Fibroblast of the aortic adventitia (primary cell): ENCODE measurements at places on chromosomes 3 and 15. TPM values are rescaled to one million over a fixed set of nuclear protein-coding genes. Genes with fewer than 3 reads are reported as not detected.

The LINGO1 gene
- not detected in 2 replicates for total RNA-seq

The RAB43 gene
- total RNA-seq: 2.5 and 5.1 TPM in 2 replicates

The ZPLD1 gene
- total RNA-seq: 0.33 and 0.45 TPM in 2 replicates

The SLC30A4 gene
- total RNA-seq: 15.3 and 18.0 TPM in 2 replicates

The STARD9 gene
- 5.2 and 8.0 TPM in 2 replicates for total RNA-seq

The SKOR1 gene
- total RNA-seq: 0.08 and 0.09 TPM in 2 replicates

The LDHAL6B gene
- total RNA-seq: not detected in 2 replicates

The RYR3 gene
- under 0.01 TPM in 1 of 2 replicates, not detected in the other for total RNA-seq

The SHC4 gene
- 1.8 and 2.2 TPM in 2 replicates for total RNA-seq

The QARS1 gene
- 306 and 348 TPM in 2 replicates for total RNA-seq

The LSAMP gene
- 9.8 and 10.7 TPM in 2 replicates for total RNA-seq

The TTLL13 gene
- 0.09 TPM in 1 of 2 replicates, not detected in the other for total RNA-seq

The CPN2 gene
- total RNA-seq: not detected in 2 replicates

The APOD gene
- 2.9 and 33.3 TPM in 2 replicates for total RNA-seq

The GADL1 gene
- total RNA-seq: 0.18 TPM in 1 of 2 replicates, not detected in the other

The A4GNT gene
- not detected in 2 replicates for total RNA-seq

The TMEM40 gene
- total RNA-seq: not detected in 2 replicates

The IL17RD gene
- total RNA-seq: 9.5 and 13.6 TPM in 2 replicates

The CXCR6 gene
- total RNA-seq: not detected in 2 replicates

The SYNPR gene
- total RNA-seq: not detected in 2 replicates

The CCR2 gene
- under 0.01 TPM in 1 of 2 replicates, not detected in the other for total RNA-seq

The EFCC1 gene
- not detected in 2 replicates for total RNA-seq

The IL5RA gene
- 0.08 TPM in 1 of 2 replicates, not detected in the other for total RNA-seq

The ALPK3 gene
- total RNA-seq: 0.18 and 0.65 TPM in 2 replicates

The UROC1 gene
- not detected in 2 replicates for total RNA-seq

The IGSF11 gene
- not detected in 2 replicates for total RNA-seq

The FGD5 gene
- total RNA-seq: 0.18 and 3.9 TPM in 2 replicates

The PLIN1 gene
- 0.27 and 0.41 TPM in 2 replicates for total RNA-seq

The SLC35G2 gene
- 14.0 and 14.7 TPM in 2 replicates for total RNA-seq

The ZNF639 gene
- 39.9 and 55.8 TPM in 2 replicates for total RNA-seq

The ARHGAP11A gene
- total RNA-seq: 10.1 and 33.9 TPM in 2 replicates

The UNC45A gene
- total RNA-seq: 66.5 and 75.6 TPM in 2 replicates
